Esophagus mucosa (tissue), 1 donor: ENCODE measurements at places on chromosomes 7 and 10.

DNA sequence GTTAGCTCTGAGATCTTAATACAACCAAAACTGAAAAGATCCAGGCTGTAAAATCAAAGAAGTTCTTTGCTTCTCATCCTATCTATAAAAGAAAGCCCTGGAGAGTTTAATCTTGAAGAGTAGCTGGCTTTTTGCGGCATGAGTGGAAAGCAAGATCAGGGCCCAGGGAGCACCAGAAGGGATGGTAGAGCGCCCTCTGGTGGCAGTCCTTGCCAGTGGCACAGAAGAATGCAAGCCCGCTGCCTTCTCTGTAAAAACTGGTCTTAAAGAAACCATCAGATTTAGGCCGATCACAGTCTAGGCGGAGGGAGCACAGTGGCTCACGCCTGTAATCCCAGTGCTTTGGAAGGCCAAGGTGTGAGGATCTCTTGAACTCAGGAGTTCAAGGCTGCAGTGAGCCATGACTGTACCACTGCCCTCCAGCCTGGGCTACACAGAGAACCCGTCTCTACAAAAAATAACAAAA lies 35.6 kb downstream of the CPN1 start:
- ATAC-seq: peak; percentile 72

DNA sequence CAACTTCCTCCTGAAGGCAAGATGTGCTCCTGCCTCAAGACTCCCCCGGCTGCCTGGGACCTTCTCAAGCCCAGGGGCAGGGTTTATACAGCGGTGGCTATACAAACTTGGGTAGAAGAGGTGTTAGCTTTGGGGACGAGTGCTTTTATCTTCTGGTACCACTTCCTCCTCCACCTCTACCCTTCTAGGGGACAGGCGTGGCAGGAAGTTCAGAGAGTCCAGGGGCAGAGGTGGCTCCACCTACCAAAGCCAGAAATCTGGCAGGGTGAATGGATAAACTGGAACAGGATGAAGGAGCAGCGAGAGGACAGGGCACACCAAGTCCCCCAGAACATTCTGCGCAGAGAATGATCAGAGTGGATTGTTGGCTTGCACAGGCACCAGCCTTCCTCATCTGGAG lies 24.0 kb upstream of the TM9SF3 start:
- ATAC-seq: no peak

DNA sequence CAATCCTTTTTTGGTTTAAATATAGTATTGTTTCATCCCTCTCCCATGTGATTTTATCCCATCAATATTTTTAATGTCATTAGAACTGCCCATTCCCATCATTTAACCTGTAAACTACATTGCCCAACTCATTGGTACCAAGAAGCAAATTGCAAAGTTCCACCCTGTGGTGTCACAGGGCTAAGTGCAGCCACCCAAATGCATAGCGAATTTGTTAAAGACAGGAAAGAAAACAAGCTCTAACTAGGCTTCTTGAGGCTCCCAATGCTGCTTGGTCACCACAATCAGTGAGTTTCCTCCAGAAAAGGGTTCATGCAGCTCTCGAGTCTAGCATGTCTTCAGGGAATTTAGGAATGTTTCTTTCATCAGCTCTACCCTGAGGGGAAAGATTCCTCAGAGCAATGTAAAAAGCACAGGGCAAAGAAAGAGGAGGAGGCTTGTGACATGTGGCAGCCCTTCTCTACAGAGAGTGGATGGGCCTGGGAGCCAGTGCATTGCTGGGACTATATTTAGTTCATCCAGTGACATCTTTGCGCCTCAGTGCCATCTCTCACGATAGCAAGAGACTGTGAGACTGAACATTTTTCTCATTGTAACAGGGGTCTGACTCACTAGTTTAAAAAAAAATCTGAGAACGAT lies 58.1 kb downstream of the CAV1 start:
- ATAC-seq: no peak

GRCh38 chr7:71521506-71521905 lies 389.6 kb downstream of the GALNT17 start:
- no peak for ATAC-seq

DNA sequence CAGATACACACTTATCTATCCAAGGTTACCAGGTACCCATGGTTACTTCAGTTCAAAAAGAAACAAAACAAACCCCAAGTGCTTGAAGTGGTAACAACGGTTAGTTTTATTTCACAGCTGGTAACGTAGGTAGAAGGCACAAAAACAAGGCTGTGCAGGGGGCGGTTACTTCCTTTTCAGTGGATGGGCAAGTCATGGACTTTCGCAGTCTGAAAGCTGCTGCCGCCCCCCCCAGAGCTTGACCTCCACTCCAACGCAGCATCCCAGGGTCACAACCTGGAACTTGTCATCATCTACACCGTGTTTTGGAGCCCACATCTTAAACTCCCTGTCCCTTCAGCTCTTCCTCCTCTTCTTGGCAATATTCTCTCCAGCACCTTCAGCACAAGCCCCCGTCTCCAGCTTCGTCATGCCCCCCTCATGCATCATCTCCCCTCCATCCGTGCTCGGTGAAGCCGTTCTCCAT lies 181.2 kb upstream of the ITGB1 start:
- no peak for ATAC-seq

DNA sequence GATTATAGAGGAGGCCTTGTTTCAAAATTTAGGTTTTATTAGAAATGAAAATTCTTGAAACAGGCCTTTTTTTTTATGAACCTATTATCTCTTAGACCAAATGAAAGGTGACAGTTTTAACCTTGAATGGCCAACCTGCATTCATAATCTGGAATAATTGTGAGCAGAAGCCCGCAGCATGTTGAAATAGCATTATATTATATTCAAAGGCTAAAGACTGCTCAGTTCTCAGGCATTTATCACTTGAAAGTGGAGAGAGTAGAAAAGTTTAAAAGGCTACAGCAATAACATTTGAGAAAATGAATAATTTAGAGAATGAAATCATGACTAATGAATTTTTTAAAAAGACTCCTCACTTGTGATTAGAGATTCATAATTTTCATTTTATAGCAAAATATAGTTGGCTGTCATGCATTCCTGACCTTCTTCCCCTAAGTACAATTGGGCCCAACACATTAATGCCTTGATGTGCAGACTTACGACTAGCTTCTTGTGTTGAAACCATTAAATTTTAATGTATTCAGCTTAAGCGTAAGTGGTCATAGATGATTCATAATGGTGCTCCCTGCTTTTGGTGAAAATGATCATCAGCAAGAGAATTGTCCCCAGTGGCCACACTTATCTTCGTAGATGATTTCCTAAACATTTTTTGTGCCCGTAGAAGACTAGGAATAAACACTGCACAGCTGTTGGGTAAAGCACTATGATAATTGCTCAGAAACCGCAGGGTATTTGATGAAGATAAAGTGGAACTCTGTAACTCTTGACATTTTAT lies 346.6 kb upstream of the BMPER start:
- no peak for ATAC-seq

DNA sequence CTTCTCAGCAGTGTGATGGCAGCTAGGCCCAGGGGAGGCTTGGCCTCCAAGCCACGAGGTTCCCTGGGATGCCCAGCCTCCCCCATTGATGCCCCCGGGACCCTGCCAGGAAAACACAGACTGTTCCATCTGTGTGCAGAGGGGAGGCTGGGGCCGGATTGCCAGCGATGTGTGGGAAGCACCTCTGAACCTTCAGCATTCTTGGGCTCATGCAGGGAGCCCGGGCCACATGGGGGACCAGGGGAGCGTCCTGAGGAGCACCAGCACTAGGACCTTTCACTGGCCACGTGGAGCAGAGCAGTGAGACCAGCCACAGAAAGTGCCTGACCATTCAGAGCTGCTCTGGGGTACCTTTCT lies 2.6 kb downstream of the IMPDH1 start:
- ATAC-seq: no peak

GRCh38 chr10:133394801-133395221 lies 854 bp downstream of the MTG1 start:
- ATAC-seq: peak; percentile 4

- no peak for ATAC-seq
Observed at GRCh38 chr7:29350351-29350750, 155.8 kb downstream of the CHN2 start.

DNA sequence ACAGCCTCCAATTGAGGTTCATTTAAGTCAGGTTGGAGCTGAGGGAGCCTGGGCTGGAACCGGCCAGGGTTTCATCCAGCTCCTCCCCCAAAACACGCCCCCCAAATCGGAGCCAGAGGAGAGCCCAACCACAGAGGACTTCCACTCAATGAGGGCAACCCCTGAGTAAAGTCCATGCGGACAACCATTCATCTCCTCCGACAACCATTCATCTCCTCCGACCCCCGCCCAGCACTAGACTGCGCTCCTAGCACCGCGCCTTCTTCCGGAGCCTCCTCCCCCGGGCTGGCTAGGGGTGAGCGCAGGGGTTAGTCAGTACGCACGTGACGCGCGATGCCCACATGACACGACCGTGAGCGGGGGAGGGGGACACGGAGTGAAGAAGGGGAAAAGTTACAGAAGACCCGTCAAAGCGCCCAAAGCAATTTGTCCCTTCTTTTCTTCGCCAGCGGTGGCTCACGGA lies 1.4 kb downstream of the MAGI2 start:
- peak; percentile 75 for ATAC-seq

DNA sequence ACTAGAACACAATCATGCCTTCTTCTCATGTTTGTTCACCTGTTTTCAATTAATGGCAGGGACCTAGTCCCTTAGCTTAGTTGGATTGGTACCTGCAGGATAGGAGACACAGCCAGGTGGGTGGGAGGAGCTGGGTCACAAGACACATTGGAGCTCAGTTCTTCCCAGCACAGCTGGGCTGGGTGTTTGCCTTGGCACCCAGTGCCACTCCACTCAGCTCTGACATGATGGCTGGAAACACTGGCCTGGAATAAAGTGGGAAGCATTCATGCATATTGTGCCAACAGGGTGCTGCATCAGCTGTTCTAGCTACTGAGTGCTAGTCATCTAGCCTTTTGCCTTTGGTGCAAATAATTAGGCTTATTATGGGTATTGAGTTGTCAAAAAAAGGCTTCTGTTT lies 226.1 kb downstream of the PTEN start:
- ATAC-seq: peak; percentile 60

DNA sequence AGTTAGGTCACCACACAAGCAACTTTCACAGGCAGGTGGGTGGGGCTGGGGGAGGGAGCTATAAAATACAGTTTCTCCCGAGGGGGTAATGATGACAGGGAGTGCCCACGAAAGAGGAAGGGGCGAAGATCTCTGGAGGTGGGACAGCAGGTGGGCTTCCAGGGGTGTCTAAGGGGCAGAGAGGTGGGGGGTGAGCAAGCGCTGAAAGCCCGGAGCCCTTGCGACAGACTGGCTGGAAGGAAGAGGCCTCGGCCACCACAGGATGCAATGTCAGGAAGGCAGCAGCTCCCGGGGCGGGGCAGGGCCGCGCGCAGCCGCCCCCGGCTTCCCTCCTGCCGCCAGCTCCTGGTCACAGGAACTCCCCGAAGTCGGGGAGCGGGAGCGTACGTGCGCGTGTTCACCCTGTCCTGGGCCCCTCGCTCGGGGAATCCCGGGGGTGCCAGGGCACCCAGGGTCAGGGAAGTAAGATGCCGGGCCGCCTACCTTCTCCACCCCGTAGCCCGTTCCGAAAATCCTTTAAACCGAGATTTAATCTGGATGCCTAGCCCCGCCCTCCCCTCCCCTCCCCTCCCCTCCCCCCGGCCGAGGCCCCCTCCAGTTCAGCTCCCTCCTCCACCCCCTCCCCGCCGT lies 105.2 kb upstream of the PPIF start:
- peak; percentile 35 for ATAC-seq

- no peak for ATAC-seq
Observed at GRCh38 chr10:59877191-59877671, 29.1 kb downstream of the CCDC6 start.

GRCh38 chr10:1362589-1363445 lies 306.6 kb downstream of the WDR37 start:
- ATAC-seq: no peak

- ATAC-seq: no peak
Observed at GRCh38 chr7:39095875-39096619, 118.3 kb downstream of the POU6F2 start.

DNA sequence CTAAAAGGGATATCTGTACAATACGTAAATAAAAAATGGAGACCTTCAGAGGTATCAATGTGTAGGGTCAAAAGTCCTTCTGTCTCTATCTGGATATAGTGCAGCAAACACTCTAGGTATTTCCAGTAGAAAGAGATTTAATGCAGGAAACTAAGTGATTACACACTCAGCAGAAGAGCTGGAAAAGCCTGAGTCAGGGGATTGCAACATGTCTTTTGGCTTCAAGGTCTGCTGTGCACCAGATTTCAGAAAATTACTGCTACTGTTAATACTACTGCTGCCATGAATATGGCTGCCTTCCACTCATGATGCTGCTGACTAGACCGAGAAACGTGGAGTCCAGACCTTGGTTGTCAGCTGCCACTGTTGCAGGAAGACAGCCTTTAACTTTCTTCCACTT lies 94.9 kb upstream of the DLX6 start:
- ATAC-seq: peak; percentile 60

- no peak for ATAC-seq
Observed at GRCh38 chr10:127943336-127943910, 36.5 kb downstream of the PTPRE start.

- ATAC-seq: no peak
Observed at GRCh38 chr10:14476641-14477407, 146.1 kb upstream of the FRMD4A start.

- ATAC-seq: no peak
Observed at GRCh38 chr7:135372222-135372621, 137.7 kb downstream of the CNOT4 start.

DNA sequence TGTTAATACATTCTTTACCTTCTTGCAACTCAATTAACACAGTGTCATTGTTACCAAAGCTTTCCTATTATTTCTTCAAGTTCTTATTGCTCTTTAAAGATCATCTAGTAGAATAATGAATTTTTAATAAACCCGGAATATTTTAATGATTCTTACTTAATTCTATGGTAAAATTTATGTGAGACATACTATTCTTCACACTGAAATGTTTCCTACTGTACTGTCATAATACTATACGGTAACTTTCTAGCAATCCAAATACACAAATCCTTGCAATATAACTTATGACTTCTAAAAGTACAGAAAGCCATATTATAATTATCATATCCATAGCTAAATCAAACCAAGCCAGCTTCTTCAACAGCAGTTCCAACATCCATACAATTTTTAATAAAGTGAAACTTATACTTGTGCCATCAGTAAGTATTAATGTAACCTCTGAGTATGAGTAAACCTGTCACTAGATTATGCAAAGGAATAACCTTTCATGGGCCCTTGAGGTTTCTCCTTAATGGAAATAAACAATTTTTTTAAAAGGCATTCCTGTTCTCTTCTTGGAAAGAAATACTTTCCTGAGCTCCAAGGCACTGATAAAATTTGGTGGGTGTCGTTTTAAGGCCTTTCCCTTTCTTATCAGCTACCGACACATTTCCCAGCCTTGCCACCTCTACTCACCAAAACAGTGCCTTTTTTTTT lies 87.4 kb downstream of the IMMP2L start:
- ATAC-seq: no peak

- peak; percentile 71 for ATAC-seq
Observed at GRCh38 chr10:46255801-46256747, 30.7 kb upstream of the ANTXRL start.

GRCh38 chr7:78220754-78221153 lies 422.2 kb downstream of the PHTF2 start:
- no peak for ATAC-seq

DNA sequence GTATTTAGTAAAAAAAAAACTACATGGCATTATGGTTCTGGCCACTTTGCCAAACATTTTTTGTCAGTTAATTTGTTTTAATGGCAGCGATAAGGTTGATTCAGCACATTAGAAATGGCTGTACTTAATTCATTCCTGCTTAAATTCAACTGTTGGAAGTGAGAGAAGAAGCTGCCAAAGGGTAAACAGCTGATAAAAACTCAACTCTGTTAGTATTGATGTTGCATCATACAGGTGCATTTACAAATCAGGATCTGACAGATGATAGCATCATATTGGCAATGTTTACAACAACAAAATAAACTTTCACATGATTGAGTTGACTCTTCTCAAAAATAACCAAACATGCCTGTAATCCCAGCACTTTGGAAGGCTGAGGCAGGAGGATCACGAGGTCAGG lies 444.3 kb downstream of the IPMK start:
- no peak for ATAC-seq
